ENCODE measurements at places on chromosomes 12 and 14. TPM values are rescaled to one million over a fixed set of nuclear protein-coding genes. Genes with fewer than 3 reads are reported as not detected.

The HSP90AA1 gene
- 229 TPM for total RNA-seq

The RTN1 gene
- total RNA-seq, result under 0.01 TPM

The MGP gene
- 154 TPM for total RNA-seq

The OR6C76 gene
- total RNA-seq, result not detected

The TIMELESS gene
- total RNA-seq, result 8.3 TPM

The MEG3 gene
- 4.8 TPM for total RNA-seq

The BCL2L14 gene
- total RNA-seq, result not detected

The TIGAR gene
- total RNA-seq, result 14.8 TPM

The CDKL1 gene
- total RNA-seq, result 28.3 TPM

The OAS1 gene
- total RNA-seq, result 13.5 TPM

The GPR132 gene
- under 0.01 TPM for total RNA-seq

The KLRK1 gene
- not detected for total RNA-seq

The NFKBIA gene
- total RNA-seq, result 90.4 TPM

The ASCL4 gene
- not detected for total RNA-seq

The GZMH gene
- total RNA-seq, result not detected

The SMCO2 gene
- 0.22 TPM for total RNA-seq

The B4GALNT3 gene
- not detected for total RNA-seq
